Nephron progenitor cell (in vitro differentiated cells): ENCODE measurements at places on chromosomes 1 and 21.

GRCh38 chr1:22754824-22755223, 44.2 kb downstream of the EPHB2 start:
- no peak for DNase-seq

- DNase-seq, result no peak
Observed at GRCh38 chr1:207248544-207249198, 72.8 kb upstream of the CD55 start.

- no peak for DNase-seq
Observed at GRCh38 chr21:13827201-13827600, 217.6 kb downstream of the POTED start.

GRCh38 chr1:198529414-198529813, 11.1 kb downstream of the ATP6V1G3 start:
- DNase-seq, result no peak

- DNase-seq, result no peak
Observed at GRCh38 chr1:204198348-204199340, 2.4 kb upstream of the KISS1 start.

DNA sequence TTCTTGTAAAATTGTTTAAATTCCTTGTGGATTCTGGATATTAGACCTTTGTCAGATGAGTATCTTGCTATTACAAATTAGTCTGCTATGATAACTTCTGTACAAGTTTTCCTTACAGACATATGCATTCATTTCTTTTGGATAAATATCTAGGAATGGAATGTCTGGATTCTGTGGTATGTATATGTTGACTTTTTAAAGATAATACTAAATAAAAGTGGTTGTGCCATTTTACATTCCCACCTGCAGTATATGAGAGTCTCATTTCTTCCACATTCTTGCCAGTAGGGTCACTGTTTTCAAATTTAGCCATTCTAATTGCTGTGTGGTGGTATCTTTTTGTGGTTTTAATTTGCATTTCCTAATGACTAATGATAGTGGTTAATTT, 53.9 kb downstream of the SYDE2 start:
- no peak for DNase-seq

GRCh38 chr1:111737216-111738132, 1.7 kb downstream of the INKA2 start:
- no peak for DNase-seq
